Forelimb muscle (tissue), 1 donor: ENCODE measurements at places on chromosomes 13 and 19.

DNA sequence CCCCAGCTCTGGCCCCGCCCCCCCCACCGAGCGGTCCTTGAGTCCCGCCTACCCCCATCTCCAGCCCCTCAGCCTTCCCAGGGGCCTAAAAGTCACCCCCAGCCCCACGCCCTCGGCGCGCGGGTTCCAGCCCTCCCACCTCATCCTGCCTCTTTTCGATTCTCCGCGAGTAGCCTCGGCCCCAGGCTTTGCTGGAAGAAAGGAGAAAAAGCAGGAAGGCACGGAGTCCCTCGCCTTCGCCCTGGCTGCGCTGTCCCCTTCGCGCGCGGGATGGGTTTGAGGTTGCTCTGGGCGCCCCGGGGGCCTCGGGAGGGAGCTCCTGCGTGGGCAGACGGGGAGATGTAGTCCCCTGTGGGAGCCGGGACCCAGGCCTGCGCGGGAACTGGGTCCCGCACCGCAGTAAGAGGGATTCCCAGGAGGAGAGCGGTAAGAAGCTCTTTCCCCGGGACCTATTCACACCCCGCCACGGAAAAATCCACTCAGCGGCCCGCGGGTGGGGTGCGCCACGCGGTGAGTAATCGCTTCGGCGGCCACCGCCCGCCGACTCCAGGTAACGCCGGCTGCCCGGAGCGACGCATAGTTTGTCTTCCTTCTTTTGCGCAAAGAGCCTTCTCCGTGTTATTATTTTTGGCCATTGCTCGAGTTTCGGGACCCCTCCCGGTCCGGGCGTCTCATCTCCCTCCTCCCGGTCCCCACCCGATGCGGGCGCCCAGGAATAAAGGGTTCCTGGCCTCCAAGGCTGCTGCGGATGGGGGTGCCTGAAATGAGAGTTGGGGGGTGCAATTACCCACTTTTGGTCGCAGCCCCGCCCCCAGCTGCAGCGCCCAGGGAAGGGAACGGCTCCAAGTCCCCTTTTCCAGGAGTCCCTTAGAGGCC is 865 bp upstream of the CRLF1 start:
- DNase-seq = no peak

GRCh38 chr19:51514866-51515481 is 13.4 kb upstream of the SIGLEC12 start:
- DNase-seq = no peak

- no peak for DNase-seq
These were observed 154.7 kb upstream of the SGCG start for GRCh38 chr13:23025864-23026608.

- no peak for DNase-seq
These were observed 39.3 kb upstream of the ISYNA1 start for GRCh38 chr19:18477042-18477779.

DNA sequence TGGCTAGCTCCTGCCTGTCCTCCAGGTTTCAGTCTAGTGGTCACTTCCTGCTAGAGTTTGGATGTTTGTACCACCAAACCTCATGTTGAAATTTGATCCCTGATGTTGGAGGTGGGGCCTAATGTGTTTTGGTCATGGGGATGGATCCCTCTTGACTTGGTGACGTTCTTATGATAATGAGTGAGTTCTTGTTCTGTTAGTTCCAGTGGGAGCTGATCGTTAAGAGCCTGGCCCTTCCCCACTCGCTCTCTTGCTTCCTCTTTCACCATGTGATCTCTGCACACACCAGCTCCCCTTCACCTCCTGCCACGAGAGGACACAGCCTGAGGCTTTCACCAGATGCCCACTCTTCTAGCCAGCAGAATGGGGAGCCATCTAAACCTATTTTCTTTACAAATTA is 86.8 kb upstream of the SCEL start:
- no peak for DNase-seq

DNA sequence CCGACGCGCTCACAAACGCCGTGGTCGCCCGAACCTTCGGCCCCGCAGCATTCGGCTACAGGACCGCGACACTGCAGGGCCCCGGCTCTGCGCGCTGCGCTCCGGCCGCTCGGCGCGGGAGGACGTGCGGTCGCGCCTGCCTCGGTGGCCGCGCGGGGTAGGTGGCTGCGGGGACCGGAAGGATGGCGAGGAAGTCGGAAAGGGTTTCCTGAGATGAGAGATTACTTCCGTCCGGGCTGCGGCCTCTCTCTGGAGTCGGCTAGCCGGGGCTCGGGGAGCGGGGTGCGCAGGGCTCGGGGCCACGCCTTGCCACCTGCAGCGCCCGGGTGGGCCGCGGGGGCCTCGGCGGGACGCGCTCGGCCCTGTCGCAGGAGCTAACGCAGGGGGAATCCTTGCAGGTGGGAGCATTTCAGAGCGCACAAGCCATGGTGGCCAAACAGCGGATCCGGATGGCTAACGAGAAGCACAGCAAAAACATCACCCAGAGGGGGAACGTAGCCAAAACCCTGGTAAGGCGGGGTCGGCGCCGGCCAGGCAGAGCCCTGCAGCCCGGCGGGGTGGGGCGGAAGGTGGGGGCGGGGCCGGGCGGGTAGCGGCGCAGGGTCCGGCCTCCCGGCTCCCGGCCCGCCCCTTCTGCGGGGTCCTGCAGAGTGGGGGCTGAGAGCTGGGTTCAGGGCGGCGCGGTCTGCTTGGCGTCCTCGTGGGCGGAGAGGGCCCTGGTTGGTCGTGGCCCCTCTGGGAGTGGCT is at the start of gene SERP2:
Gene SERP2 (plus strand): TSS at position 224 of the 747 bp plus-strand sequence. CDS start 202 bp downstream, at position 426.
- DNase-seq = no peak
